Endothelial cell of coronary artery (primary cell): ENCODE measurements at places on chromosomes 1 and 21. TPM values are rescaled to one million over a fixed set of nuclear protein-coding genes. Genes with fewer than 3 reads are reported as not detected.

BRINP3 gene
- total RNA-seq: not detected in 2 replicates

FCER1G gene
- 0.36 and 0.47 TPM in 2 replicates for total RNA-seq

CELA2A gene
- total RNA-seq: 0.19 TPM in 1 of 2 replicates, not detected in the other

FAM72C gene
- total RNA-seq: 0.19 and 1.5 TPM in 2 replicates

CLIC4 gene
- 279 and 351 TPM in 2 replicates for total RNA-seq

SLFNL1 gene
- total RNA-seq: 0.18 and 0.28 TPM in 2 replicates

KCNK1 gene
- 0.19 and 0.45 TPM in 2 replicates for total RNA-seq

CRP gene
- 0.09 TPM in 2 replicates for total RNA-seq

MROH9 gene
- not detected in 2 replicates for total RNA-seq

SAMD13 gene
- total RNA-seq: 1.7 TPM in 2 replicates

BARHL2 gene
- total RNA-seq: not detected in 2 replicates

MNDA gene
- not detected in 2 replicates for total RNA-seq

HJV gene
- total RNA-seq: not detected in 2 replicates

CNTN2 gene
- not detected in 2 replicates for total RNA-seq

COL11A1 gene
- 0.09 TPM in 1 of 2 replicates, not detected in the other for total RNA-seq

TARS2 gene
- total RNA-seq: 10.4 and 11.0 TPM in 2 replicates
